Activated T-cell treated with anti-CD3 and anti-CD28 coated beads, Interleukin-2, amount 50 U/mL, for 72 hours (primary cell): ENCODE measurements at places on chromosomes 6 and 20. TPM values are rescaled to one million over a fixed set of nuclear protein-coding genes. Genes with fewer than 3 reads are reported as not detected.

The GNAS-AS1 gene
- total RNA-seq = 2.5 TPM

The DIDO1 gene
- total RNA-seq = 50.0 TPM

The LAMA2 gene
- not detected for total RNA-seq

The LY6G6C gene
- 0.67 TPM for total RNA-seq

The STX11 gene
- total RNA-seq = 36.0 TPM

The TOX2 gene
- total RNA-seq = 42.8 TPM

The ELOVL2 gene
- not detected for total RNA-seq

The WFDC12 gene
- total RNA-seq = not detected

DNA sequence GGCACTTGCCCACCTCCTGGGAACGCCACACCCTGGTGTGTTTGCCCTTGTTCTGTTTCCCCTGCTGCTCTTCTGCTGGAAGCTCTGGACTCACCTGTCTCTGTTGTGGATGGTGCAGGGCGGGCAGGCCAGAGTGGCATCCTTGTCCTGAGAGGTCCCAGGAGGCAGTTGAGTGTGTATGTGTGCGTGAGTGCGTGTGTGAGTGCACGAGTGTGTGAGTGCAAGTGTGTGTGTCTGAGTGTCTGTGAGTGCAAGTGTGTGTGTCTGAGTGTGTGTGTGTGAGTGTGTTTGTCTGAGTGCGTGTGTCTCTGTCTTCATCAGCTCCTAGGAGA is 12.2 kb downstream of the IGF2R start:
- DNase-seq = no peak

DNA sequence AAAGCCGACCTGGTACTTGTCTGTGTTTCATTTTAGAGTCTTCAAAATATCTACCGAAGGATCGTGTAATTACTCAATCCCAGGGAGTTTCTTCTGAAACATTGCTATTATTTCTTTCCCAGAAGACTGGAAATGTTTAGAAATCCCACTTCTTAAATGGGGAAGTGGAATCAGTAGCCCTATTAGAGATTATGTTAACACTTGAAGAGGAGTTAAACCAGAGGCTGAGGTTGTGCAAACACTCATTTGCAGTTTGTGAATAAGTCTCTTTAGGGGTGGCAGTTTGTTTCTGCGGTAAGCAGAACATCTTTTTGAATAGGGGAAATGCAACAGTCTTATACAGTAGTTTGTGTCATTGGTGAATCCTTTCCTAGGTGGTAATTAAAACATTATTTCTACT is 21.3 kb downstream of the DSP start:
- no peak for DNase-seq

DNA sequence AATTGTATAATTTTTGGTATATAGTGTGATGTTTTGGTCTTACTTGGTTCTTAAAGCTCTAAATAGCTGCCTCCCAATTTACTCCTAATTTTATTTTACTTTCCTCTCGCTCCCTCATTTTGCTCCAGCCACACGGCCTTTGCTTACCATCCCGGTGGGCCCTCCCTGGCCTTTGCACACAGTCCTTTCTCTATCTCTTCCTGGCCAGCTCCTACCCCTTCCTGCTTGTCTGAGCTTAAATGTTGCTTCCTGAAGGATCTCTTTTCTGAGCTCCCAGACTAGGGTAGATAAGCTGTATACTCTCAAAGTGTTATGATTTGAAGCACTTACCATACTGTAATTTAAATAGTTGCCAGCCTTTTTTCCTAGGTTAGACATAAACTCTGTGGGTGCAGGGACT is 121.7 kb downstream of the UTRN start:
- no peak for DNase-seq

DNA sequence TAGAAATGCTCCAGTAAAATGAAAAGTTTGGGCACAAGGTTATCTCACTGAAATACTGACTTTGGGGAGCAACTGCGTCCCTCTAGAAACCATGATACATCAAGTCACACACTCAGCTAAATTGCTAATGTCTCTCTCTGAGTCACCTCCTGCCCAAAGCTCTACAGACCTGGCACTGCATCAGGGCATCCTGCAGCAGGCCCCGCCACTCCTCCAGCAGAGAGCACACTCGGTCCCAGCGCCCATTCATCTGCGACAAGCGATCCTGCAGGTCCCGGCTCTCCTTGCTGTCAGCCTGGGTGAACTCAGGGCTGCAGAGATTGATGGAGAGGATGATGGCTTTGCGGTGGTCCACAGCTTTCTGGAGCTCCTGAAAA is 329.0 kb downstream of the ESR1 start:
- no peak for DNase-seq

DNA sequence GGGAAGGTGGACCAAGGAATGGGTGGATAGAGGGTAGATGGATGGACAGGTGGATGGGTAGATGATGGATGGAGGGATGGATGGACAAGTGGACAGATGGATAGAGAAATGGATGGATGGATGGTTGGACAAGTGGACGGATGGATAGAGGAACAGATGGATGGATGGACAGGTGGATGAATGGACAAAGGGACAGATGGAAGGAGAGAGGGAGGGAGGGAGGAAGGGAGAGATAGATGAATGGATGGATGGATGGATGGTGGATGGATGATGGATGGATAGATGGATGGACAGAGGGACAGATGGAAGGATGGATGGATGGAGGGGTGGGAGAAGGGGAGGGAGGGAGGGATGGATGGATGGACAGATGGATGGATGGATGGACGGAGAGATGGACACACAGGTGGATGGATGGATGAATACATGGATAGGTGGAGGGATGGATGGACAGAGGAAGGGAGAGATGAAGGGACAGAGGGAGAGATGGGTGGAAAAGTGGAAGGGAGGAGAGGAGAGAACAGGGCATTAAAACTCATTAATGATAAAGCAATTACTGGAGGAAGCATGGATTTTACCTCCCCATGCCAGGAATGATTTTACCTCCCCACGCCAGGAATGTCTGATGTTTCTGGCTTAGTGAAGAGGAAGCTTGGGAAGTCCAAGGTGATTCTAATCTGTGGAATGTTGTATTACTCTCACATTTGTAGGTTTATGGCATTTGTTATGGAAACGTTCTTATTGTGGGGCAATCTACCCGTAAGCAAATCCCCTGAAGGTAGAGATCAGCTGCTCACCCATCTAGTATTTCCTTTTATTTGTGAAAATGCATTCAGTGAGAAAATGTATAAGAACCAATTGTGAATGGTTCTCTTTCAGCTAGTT is 383.3 kb downstream of the TAF4 start:
- no peak for DNase-seq

DNA sequence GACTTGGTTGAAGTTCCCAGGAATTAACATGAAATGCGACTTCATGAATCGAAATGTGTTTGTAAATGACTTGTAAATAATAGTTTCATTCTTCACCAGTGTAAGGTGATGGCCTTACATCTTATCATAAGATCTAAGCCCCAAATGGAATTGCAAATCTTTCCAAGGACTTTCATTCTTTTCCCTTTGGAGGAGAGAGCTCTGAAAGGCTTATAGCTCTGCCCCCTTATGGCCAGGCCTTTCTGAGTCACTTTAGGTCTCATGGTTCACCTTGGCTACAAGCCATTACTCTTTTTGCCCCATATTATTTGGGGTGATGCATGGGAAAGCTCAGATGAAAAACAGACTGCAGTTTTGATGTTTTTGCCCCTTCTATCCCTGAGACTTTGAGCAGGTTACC is 209.1 kb upstream of the BMP2 start:
- DNase-seq = no peak

DNA sequence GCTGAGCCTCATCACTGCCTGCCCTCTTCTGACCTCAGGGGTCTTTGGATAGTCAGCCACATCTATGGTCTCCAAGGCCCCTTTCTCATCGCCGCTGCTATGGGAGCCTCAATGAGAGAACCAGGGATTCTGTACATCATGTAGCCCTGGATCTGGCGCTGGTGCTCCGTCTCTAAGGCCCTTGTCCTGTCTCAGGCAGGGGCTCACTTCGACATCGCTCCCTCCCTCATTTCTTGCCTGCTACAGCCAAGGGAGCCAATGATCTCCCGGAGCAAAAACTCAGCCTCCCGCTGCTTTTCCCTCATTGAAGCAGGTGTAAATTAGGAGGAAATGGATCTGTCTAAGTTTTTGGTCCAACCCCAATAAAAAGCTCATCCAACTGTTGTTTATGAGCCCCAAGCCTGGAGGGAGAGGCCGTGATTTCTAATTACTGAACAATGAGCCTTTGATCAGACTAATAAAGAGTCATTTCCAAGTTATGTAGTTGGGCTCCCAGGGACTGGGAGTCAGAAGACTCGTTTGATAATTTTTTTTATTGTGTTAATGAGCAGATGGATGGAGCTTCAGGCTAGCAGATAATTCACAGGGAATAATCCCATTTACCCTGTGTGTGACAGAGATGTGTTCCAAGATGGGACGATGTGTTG is 30.9 kb downstream of the LBP start:
- DNase-seq = no peak

- DNase-seq = no peak
Observed at GRCh38 chr20:52420805-52421204, 229.2 kb upstream of the ZFP64 start.

- no peak for DNase-seq
Observed at GRCh38 chr20:22810626-22811569, 224.2 kb upstream of the SSTR4 start.

DNA sequence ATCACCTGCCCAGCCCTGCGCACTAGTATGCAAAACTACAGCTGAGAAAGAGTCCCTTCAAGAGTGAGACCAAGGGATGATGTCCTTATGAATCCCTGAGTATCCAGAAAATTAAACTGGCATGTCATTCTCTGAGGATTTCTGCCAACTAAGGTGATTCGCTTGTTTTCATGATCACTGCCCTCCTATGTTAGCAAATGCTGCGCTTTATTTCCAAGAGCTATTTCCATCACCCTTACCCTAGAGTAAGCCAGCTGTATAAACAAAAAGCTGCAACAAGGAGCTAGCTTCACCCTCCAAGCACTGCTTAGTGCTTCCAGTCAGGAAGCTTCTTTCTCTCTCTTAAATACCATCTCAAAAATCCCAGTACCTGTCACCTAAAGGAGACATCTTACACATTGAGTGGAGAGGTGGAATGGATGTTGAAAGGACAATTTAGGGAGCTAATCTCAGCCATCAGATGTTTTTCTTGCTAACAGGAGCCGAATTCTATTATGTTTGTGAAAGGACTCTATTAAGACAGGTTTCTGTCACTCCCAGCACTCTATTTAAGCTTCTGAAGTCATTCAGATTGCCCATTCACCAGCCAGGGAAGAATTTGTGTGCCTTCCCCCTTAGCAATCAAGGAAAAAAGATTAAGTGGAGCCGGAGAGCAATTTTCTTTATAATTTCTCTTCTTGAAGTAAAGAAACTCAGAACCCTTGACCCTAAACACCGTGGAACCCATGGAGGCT is 322.2 kb downstream of the NRN1 start:
- DNase-seq = no peak

DNA sequence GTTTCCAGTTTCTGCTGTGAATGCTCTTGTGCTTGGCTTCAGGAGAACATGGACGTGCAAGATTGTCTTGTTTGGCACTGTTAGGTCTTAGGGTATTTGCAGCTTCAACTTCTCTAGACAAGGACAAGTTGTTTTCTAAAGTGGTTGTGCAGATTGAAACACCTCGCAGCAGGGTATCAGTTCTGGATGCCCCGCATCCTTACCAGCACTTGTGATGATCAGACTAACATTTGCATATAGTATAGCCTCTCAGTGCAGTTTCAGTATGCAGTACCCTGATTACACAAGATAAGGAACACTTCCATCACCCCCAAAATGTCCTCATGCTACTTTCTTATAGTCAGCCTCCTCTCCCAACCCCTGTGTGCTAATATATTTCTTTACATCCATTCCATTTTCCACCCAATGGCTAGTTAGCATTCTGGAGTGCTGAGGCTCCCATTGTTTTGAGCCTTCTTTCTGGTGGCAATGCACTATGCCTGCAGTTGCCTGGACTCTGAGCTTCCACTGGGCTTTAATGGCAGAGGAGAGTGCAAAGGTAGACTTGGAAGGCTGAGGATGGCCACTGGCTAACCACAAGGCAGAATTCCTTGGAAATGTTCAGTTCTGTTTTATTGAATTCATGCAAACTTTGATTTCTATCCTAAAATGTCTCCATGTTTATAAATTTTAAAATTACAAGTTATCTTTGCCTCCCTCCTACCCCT is 35.4 kb downstream of the KIF3B start:
- no peak for DNase-seq

DNA sequence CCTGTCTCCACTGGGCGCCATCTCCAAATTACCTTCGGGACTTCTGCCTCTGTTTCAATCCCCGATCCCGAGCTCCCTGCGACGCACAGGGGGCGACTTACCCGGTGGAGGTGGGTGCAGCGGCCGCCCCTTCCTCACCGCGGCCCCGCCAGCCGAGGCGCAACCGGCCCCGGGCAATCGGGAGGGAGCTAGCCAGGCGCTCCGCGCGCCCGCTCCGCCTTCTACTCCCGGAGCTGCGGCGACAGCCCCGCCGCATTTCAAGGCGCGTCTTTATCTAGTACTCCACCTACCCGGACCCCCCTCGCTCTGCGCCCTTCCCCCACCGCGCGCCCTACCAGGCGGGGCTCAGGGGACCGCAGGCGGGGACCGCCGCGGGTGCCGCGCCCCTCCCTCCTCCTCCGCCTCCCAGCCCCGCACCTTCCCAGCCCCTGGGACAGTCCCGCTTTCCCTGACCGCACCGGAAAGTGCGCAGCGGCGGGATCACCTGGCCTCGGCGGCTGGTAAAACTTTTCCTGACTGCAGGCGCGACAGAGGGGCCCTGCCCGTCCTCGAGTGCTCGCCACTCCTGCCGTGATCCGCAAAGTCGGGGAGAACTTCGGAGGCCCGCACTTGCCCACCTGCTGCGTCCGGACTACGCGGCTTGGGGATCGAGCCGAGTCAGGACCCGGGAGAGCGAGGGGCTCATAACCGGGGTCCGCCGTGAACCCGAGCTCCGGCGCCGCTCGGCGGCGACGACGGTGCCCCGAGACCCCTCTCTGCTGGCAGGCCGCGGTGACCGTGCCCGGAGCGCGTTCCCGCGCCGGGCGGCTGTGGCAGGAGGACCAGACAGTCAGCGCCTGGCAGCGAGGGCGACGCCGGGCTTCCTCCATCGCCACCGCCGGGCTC is 8.0 kb upstream of the NKX2-2 start:
- no peak for DNase-seq

- DNase-seq = no peak
Observed at GRCh38 chr20:24503352-24503931, 34.0 kb downstream of the SYNDIG1 start.

DNA sequence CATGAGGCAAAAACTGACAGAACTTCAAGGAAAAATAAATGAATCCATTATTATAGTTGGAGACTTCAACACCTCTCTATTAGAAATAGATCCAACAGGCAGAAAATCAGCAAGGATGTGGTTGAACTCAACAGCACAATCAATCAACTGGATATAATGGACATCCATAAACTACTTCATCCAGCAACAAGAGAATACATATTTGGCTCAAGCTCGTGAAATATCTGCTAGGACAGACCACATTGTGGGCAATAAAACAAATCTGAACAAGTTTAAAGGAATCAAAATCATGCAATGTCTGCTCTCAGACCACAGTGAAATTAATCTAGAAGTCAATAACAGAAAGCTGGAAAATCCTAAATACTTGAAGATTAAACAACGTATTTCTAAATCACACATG is 362.6 kb downstream of the CD109 start:
- DNase-seq = no peak

DNA sequence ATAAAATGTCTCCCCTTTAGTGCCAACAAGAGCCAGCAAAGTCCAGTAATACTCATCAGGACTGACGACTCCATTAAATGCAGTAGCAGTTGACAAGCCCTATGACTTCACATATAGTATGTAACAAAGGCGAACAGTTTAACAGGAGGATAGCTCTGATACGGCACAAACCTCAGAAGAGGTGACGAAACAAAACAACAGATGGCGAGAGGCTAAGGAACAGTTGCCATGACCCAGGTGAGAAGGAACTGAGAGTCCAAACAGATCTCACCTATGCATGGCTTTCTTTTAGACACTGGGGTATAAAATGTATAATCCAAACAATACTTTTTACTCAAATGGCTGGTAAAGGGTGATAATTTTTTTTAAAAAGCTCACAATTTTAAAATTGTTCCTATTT is 37.1 kb downstream of the SYNE1 start:
- DNase-seq = no peak
